ENCODE measurements at places on chromosomes 7 and 10.

DNA sequence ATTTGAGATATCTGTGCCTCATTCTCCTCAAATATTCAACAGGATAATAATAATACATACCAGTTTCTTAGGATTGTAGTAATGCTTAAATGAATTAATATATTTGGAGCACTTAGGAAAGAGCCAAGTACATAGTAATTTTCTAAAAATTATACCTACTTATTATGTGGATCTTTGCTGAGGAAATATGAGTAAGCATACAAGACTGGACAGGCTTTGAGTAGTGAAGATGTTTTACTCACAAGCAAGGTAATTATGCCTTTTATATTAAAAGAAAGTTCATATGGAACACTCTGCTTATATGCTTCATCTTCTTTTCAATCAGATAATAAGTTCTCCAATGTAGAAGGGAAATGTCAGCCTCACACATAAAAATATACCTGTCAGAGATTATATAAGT lies 337.5 kb upstream of the KAT6B start:
- DNase-seq, result no peak

GRCh38 chr10:69416695-69417094 lies at the start of gene TACR2:
TSS of gene TACR2 (minus strand) at chr10:69416918. CDS start at chr10:69416323, 595 bp downstream.
- no peak for DNase-seq

DNA sequence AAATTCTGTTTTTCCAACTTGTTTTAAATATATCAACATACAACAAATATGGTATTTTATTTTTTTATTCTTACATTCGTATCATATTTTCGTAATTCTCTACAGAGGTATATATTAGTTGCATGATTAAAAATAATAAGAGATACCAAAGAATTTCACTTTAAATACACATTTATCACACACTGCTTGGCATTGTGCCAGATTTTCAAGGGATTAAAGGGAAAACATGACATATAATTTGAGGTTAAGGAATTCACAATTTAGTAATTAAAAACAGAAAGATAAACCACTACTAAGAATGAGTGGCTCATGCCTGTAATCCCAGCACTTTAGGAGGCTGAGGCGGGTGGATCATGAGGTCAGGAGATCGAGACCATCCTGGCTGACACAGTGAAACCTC lies 484.7 kb upstream of the SORCS1 start:
- no peak for DNase-seq

- no peak for DNase-seq
These were observed 26.9 kb downstream of the MYPN start for GRCh38 chr10:68135922-68136792.

- DNase-seq, result no peak
These were observed 24.7 kb upstream of the MACC1 start for GRCh38 chr7:20241911-20242261.

DNA sequence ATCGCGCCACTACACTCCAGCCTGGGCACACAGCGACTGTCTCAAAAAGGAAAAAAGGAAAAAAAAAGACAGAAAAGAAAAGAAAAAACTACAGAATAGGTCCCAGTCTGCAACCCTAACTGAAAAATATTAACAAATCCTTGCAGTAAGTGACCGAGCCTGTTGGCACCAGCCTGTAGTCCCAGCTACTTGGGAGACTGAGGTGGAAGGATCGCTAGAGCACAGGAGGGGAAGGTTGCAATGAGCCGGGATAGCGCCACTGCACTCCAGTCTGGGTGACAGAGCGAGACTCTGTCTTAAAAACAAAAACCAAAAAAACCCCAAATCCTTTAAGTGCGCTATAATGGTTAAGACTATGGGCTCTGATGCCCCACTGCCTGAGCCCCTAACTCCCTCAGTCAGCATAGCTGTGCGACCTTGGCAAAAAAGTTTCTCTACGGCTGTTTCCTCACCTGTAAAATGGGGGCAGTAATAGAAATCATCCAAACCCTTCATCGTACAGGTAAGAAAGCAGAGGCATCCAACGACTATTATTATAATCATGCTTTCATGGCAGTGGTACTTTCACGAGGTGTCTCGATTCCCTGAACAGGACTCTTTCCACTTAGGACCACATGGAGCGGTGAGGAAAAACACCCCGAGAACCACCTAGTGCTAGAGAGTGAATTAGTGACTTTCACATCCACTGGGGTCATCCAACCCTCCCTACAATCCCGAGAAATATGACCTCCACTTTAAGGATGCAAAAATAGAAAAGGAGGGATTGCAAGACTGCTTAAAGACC lies 755 bp downstream of the TOMM7 start:
- no peak for DNase-seq
